ENCODE measurements at places on chromosomes 3 and 15. TPM values are rescaled to one million over a fixed set of nuclear protein-coding genes. Genes with fewer than 3 reads are reported as not detected.

DNA sequence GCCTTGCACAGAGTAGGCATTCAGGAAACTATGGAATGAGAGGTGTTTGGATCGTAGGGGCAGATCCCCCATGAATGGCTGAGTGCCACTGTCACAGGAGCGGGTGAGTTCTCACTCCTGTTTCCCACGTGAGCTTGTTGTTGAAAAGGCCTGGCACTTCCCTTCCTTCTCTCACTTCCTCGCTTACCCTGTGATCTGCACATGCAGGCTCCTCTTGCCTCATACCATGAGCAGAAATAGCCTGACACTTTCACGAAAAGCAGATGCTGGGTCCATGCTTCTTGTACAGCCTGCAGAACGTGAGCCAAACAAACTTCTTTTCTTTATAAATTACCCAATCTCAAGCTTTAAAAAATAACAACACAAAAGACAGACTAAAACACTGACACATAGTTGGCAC lies 55.4 kb downstream of the AGBL1 start:
- peak; percentile 76 for DNase-seq

- peak; percentile 1 for DNase-seq
Observed at GRCh38 chr3:81554388-81554787, 207.1 kb downstream of the GBE1 start.

GRCh38 chr3:10706156-10706739 lies 109.8 kb upstream of the SLC6A11 start:
- no peak for DNase-seq

Gene MDFIC2
- not detected for total RNA-seq

Gene ABI3BP
- 88.9 TPM for total RNA-seq

Gene ZMYND10
- not detected for total RNA-seq

Gene HRG
- not detected for total RNA-seq
